ENCODE measurements at places on chromosomes 12 and 14.

DNA sequence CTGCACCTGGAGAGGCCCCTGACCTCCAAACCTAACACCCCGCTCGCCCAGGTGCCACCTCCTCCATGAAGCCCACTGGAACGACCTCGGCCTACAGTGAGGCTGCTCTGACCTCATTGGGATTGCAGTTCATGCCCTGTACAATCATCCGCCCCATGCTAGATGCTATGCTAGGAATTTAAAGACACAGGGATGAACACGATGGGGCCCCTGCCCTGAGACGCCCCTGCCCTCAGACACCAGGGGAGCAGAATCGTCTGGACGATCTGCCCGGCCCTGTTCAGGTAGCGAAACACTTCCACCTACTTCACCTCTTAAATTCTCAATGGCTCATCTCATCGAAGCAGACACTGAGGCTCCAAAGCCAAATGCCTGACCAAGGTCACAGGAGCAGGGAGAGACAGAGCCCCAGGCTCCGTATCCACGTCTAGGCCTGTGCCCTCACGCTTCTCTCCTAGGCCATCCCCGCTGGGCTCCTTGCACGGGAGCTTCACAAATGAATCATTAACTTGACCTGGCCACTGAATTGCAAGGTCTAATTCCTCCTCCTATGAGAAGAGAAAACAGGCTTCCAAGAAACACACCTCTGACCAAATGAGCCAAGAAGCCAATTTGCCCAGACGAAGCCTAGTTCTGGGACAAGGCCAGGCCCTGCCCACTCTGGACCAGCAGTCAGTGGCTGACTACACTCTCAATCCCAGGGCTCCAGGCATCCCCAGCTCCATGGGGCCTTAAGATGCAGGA, 35.2 kb downstream of the SCARB1 start:
- DNase-seq, result peak; percentile 45

- peak; percentile 90 for DNase-seq
These were observed 366 bp downstream of the LPCAT3 start for GRCh38 chr12:7017870-7018349.

DNA sequence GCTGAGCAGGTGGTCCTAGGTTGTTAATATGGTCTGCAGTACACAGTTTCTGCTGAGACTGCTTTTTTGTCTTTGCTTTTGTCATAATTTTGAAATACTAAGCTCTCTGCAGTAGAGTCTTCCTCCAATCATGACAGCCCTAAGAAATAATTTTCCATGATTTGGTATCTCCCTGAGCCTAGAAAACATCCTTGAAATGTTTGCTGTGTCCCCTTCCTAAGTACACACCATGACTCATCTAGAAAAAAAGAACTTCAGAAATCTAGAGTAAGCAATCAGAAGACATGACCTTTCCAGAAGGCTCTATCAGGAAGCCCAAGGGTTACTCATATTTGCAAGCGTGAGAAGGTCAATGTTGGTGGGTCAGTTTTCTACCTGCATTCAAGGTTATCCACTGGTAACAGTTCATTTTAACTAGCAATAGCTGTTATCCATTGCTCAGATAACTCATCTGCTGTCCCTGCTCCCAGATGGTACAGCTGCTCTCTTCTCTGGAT, 16.4 kb downstream of the DAD1 start:
- no peak for DNase-seq

DNA sequence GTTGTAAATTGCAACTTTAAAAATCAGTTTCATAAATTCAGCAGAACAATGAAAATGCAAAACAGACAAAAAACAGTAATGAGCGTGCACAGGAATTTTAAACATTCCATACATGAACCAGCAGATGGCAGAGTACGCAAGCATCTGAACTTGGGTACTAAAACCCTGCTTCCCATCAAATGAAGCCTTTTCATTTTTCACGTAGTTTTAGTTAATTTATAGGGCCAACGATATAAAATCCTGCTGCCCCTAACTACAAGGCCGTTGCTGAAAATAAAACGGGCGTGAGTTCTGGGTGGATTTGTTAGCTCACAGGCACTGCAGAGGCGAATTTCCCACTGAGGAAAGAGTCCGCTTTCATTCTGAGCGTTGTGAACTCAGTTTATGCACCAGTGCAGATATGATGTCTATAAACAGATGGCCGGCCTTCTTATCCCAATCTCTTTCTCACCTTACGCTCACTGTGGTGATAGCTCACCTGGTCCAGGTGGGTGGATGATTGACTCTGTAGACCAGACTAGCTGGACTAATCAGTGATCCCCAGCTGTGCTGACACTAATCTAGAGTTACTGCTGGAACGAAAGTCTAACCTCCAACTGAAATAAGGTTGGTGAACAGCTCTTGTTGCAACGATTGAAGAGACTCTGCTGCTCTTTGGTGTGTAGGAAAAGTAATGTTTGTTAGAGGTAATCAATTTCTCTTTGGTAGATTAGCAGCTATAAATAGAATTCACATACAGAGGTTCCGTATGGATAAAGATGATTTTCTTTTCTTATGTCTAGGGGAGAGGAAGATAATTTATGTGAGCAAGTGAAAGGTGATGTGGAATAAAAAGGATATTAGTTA, 89.2 kb downstream of the PDZRN4 start:
- DNase-seq, result peak; percentile 86

DNA sequence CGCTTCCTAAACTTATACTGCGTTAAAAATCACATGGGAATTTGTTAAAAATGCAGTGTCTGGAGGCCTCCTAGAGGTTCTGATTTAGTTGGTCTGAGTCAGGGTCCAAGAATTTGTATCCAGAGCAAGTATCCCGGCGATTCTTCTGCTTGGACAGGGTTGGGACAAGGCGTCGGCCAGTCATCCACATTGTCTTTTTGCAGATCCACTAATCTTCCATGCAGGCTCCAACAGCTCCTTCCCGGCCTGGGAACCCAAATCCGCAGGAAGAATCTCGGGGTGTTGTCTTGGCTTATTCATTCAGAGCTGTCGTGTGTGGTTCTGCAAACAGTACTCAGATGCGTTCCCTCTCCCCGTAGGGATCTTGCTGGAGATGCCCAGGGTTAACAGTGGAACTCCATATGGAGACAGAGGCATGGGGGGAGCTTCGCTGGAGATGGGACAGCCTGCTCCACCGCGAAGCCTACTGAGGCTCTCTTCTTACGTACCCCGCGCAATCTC, 25.3 kb downstream of the GPRC5D start:
- DNase-seq, result no peak

DNA sequence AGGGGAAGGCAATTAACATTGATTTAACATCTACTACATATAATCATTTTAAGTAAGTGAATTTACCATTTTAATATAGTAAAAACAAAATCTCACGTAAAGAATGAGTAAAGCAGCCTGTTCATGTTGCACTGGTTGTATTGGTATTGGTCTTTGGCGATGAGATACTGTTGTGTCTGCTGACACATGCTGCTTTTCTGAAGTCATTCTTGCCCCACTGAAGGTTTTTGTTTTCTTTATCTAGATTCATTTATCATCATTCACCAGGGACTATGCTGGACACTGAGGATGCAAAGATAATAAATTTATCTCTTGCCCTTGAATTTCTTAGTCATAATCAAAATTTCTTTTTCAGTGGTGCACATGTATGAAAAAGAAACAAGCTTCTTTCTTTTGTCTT, 246.2 kb upstream of the NPAS3 start:
- no peak for DNase-seq

GRCh38 chr12:34287986-34288962, 266.0 kb downstream of the ALG10 start:
- DNase-seq, result no peak

DNA sequence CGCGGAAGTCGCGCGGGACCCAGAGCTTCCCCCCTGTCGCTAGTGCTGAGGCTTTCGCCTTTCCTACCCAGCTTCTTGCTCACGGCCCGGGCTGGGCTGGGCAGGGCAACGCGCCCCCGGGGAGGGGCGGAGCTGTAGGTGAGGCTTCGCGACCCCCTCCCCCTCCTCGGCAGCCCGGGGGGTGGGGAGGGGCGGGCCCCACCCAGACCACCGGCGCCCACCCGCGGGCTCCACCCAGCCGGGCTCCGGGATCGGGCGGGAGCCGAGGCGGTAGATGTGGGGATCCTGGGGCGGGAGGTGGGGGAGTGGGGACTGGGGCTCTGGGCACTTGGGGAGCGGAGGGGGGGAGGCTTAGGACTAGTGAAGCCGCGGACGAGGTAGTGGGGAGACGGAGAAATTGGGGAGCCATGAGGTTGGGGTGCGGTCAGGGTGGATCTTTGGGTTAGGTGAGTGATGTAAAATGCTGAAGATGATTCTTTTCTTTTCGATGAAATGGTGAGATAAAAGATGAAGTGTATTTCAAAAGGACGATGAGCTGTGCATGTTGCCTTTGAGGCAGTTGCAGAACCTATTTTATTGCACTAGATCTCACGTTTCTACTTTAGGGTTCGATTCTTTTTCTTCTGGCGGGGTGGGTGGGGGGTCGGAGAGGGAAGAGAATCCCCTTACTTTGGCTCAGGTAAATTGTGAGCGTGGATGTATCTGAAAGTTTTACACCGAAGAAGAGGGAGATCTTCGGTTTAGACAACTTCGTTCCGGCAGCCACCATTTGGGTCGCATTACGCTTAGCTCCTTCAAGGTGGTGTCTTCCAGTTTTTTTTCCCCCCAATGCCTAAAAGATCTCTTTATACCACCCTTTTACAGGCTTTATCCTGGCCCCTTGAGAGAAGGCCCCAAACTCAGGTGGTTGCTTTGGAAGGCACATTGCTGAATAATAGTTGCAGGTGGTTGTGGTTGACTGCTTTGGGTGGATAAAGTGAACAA, 619 bp downstream of the ERC1 start:
- DNase-seq, result peak; percentile 86

- DNase-seq, result no peak
These were observed 177.1 kb downstream of the RMST start for GRCh38 chr12:97639702-97640101.

DNA sequence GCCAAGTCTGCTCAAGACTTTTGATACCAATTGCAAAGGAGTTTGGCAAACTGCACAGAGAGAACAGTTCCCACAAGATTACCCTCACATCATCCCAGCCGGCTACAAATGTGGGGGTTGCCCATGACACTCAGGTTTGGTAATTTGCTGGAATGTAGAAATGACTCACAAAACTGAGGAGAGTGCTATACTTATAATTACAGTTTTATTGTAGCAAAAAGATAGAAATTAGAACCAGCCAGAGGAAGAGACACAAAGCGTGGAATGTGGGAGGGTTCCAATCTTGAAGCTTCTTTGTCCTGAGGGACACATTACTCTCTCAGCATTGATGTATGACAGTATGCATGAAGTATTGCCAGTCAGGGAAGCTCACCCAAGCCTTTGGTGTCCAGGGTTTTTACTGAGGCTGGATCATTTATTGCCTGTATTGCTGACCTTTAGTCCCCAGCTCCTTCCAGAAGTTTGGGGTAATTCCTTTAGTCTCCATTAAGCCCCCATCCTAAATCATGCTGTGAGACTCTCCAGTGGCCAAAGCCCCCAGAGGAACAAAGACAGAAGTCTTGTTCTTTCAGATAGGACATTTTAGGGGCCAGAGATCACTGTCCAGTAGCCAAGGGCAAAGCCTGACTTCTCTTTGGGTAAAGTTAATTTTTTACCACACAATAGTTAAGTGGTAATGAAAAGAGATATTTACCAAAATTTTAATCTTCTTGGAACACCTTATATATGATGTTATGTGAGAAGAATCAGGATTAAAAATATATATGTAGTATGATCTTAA, 9.9 kb downstream of the TBK1 start:
- DNase-seq, result no peak

- peak; percentile 20 for DNase-seq
These were observed 223.8 kb downstream of the C12orf75 start for GRCh38 chr12:105554223-105554678.

DNA sequence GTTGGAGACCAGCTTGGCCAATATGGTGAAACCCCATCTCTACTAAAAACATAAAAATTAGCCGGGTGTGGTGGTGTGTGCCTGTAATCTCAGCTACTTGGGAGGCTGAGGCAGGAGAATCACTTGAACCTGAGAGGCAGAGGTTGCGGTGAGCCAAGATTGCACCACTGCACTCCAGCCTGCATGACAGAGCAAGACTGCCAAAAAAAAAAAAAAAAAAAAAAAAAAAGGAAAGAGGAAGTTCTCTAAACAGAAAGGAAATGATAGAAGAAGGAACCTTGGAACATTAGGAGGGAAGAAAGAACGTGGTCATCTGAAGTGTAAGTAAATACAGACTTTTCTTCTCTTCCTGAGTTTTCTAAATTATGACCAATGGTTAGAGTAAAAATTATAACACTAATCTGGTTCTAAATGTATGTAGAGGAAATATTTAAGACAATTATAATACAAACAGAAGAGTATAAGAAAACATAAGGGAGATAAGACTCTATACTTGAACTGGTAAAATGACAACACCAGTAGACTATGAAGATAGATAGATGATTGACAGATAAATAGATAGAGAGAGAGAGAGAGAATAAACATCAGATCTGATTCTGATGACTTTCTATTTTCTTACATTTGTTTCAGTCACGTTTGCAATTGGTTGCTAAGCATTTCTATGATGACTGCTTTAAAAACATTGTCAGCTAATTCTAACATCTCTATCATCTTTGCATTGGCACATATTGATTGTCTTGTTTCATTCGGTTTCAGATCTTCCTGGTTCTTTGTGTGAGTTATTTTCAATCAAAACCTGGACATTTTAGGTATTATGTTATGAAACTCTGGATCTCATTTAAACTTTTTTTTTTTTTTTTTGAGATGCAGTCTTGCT, 12.9 kb upstream of the CORO1C start:
- no peak for DNase-seq

GRCh38 chr12:98343002-98343567, 172.3 kb upstream of the TMPO start:
- DNase-seq, result no peak

GRCh38 chr12:20507711-20508110, 139.4 kb downstream of the PDE3A start:
- DNase-seq, result no peak

- no peak for DNase-seq
These were observed 4.1 kb upstream of the AKAP5 start for GRCh38 chr14:64461221-64461620.

GRCh38 chr12:73731658-73732057, 806.0 kb upstream of the ATXN7L3B start:
- DNase-seq, result no peak

- no peak for DNase-seq
These were observed 155.9 kb upstream of the NUDT4 start for GRCh38 chr12:93221841-93222240.

DNA sequence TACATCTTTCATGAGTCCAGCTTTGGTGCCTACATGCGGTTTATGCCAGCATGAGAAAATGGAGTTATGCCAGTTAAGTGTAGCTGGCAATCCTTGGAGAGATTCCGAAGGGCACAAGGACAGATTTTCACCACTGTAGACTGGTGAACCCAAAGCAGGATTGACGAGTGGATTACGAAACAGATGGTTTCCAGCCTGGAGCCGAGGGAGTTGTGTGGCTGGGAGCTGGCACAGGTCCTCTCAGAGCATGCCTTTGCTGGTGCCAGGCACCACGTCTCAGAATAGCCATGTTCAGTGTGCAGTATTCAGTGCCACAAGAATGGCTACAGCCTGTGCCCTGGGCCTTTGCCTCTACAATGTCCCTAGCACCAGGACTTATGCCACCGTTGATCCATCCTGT, 13.2 kb downstream of the KCNH3 start:
- DNase-seq, result peak; percentile 21

DNA sequence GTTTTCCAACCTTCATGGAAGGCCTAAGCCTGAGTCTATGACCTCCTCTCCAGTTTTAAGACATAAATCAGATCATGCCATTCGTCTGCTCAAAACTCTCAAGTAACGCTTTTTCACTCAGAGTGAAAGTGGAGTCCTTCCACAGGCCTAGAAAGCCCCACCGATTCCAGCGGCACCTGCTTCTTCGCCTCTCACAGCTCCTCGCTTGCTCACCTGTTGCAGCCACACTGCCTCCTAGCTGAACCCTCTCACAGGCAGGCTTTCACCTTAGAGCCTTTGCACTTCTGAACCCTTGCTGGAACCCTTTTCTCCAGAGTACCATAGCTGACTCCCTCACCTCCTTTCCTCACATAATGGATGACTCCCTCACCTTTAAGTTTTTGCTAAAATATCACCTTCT, 301.1 kb downstream of the ZFP36L1 start:
- DNase-seq, result no peak

Data from NCI-H82 (cell line).